ENCODE measurements at places on chromosomes 13 and 19.

GRCh38 chr13:97119943-97120342 is 102.2 kb upstream of the MBNL2 start:
- no peak for DNase-seq

DNA sequence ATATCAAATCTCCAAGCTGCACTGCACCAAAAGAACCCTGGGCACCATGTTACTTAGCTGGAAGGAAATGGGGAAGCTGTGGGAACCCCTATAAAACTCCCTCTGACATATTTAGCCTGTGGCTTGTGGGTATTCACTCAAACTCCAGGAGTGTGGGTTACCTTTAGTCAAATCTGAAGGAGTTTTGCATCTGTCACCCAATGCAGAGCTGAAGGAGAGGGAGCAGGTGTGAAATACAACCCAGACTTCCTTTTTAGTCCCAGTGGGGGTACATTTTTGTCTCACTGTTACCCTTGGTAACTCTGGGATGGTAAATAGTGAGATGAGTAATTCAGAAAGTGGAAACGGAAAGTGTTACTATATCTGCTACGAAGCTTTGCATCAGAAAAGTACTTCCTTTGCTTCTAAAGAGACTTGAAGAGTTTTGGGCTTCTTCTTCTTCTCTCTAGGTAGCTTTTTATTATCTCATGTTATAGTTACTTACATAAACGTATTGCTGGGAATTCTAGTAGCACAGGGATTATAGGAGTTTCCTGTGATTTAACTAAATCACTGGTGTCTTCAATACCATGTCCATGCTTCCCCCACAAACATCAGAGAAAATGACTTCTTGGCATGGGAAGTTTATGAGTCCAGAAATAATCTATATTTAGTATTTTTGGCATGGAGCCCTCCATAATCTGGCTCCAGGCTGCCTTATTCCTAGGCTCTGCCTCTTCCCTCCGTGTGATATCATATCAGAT is 105.9 kb downstream of the AKAP11 start:
- no peak for DNase-seq

GRCh38 chr19:33815380-33816340 is 19.0 kb downstream of the KCTD15 start:
- DNase-seq: no peak

GRCh38 chr13:50893211-50893852 is 16.3 kb upstream of the RNASEH2B start:
- DNase-seq: no peak

- peak; percentile 76 for DNase-seq
Observed at GRCh38 chr13:113923376-113924063, 50.4 kb downstream of the C13orf46 start.

DNA sequence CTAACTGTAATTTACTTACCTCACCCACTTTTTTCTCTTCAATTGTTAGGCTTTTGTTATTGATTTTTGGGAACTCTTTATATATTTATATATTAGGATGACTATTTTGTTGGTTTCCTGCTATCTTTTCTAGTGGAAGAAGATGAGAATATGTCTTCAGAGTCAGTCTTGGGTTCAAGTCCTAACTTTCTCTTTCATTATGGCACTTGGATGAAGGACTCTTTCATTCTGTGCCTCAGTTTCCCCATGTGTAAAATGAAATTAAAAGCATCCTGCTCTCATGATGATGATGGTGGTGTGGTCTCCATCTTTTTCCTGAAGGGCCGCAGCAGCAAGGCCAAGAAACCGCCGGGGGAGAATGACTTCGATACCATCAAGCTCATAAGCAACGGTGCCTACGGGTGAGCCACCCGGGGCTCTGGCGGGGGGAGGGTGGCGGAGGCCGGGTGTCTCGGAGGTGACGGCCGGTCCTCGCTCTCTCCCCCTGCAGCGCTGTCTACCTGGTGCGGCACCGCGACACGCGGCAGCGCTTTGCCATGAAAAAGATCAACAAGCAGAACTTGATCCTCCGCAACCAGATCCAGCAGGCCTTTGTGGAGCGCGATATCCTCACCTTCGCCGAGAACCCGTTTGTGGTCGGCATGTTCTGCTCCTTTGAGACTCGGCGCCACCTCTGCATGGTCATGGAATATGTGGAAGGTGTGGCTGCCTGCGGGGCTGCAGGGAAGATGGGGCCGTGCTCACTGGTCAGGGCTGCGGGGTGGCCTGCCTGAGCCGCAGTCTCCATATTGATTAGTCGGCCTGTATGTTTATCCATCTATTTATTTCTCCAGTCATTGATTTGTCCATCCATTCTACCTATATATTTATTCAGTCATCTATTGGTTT is 20.0 kb downstream of the MAST1 start:
- DNase-seq: no peak

DNA sequence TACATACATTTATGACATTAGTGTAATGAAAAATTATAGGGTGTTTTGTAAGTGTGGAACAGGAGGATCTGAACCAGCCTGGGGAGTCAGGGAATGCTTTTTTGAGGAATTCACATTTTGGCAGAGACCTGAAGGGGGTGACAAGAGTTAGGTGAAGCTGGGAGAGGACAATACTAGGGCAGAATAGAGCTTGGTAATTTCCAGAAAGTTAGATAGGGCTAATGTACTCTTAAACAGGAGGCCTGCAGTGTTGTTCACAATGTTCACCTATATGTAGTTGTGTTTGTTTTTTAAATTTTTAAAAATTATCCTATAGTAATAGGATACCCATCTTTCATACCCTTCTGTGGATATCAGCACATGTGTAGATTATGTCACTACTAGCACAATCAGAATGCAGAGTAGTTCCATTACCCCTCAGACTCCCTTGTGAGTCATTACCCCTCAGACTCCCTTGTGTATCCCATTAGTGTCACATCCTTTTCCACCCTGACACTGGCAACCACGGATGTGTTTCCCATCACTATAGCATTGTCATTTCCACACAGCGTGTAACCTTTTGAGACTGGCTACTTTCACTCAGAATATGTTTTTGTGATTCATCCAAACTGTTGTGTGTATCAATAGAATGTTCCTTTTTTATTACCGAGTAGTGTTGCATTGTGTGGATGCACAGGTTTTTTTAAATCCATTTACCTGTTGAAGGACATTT is 43.1 kb downstream of the PCCA start:
- no peak for DNase-seq

DNA sequence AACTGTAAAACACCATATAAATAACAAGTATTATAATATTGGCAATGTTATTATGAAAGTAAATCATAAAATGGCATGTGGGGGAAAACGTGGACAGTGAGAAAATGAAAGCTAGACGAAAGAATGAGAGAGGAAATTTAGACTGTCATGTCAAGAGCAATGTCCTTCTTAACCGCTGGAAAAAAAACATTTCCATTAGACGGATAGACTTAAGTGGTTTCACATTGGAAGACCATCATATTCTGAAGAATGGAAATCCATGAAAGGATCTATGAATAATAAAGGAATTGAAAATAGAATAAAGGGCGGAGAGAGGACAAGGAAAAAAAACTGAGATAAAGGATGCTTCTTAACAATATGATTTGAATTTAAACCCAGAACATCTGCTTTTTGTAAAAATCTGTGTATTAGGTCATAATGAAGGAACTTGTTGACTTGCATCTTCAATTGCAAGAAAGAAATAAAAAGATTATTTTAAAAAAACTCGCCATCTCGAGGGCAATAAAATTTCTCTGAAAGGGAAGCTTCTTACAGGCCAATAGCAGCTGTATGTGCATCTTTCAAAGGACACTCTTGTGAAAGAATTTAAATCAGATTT is 90.6 kb downstream of the SPRY2 start:
- no peak for DNase-seq

DNA sequence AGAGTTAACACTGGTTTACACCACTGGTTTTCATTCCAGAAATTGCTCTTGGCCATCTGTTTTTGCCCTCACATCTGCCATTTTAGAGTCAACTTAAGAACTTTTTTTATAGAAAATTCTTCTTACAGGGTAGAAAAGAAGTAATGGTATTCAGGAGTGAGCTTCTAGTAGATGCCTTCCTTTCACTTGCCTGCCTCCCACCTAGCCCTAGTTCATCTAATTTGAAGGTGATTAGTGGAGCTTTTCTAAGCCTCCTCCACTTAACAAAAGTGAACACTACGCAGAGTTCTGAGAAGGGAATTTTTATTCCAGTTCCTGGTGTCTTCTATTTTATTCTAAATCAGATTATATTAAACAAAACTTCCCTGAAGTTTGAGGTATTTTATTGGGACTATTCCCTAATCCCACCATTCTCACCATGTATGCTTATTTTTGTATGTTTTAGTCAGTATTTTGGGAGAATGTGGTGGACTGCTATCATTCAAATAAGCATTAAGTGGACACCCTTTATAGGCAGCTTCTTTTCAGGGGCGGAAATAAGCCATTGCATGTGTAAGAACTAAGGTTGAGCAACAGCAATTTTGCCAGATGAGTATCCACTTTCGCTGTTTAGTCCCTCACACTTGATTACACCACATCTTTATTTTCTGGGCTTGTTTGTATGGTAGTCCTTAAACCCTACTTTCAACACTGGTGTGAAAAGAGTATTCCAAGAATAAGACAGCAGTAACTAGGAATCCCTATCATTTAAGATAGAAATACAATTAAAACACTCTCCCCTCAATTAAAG is 156.9 kb downstream of the ENOX1 start:
- DNase-seq: no peak

DNA sequence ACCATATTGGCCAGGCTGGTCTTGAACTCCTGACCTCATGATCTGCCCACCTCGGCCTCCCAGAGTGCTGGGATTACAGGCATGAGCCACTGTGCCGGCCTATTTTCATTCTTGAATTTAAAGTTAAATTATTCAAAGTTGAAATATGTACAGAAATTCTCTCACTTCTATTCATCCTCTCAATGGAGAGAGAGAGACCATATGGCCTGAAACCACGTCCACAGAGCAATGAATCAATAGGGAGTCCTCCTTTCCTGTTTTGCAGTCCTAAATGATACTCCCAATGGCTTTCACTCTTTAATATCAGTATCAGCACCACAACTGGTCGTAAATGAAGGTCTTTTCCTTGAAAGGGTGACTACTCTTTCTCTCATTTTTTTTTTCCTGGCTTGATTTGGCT is 30.5 kb upstream of the KCTD4 start:
- DNase-seq: no peak

GRCh38 chr13:19632915-19633478 is 462 bp upstream of the MPHOSPH8 start:
- DNase-seq: no peak

DNA sequence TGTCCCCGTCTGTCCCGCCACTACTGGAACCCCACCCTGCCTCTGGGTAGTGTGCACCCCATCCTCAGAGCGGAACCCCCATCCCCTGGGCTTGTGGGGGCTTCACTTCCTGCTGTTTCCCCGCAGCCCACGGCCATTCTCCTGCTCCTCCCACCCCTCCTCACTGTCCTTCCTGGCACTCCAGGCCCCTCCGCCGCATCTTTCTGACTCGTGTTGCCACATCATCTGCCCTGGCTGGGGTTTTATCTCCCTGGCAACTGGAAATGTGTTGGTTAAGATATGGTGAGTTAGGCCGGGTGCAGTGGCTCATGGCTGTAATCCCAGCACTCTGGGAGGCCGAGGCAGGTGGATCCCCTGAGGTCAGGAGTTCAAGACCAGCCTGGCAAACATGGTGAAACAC is 37.3 kb downstream of the KDM4B start:
- no peak for DNase-seq

GRCh38 chr19:55698256-55698655 is 23.2 kb downstream of the EPN1 start:
- no peak for DNase-seq

GRCh38 chr13:98486412-98486811 is 90.5 kb downstream of the STK24 start:
- DNase-seq: no peak

DNA sequence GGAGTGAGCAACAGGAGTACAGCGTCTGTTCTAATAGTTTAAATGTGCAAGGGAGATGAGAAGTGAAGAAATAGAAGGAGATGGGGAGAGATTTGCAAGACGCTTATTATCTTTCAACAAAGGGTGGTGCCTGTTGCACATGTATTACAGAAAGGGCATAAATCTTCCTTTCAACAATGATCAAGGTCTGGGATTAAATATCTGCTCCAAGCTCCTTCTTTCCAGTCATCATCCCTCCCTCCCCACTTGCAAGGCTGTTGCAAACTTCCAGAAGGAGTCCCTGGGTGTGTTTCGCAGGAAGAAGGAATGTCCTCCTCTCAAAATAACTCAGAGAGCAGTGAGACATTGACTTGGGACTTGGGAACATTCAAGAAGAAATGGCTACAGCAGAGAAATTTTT is 63.5 kb upstream of the MYCBP2 start:
- no peak for DNase-seq

- no peak for DNase-seq
Observed at GRCh38 chr13:82165396-82166174, 1716.7 kb downstream of the SLITRK1 start.

- DNase-seq: no peak
Observed at GRCh38 chr19:57850553-57851017, 926 bp downstream of the ZNF587 start.

DNA sequence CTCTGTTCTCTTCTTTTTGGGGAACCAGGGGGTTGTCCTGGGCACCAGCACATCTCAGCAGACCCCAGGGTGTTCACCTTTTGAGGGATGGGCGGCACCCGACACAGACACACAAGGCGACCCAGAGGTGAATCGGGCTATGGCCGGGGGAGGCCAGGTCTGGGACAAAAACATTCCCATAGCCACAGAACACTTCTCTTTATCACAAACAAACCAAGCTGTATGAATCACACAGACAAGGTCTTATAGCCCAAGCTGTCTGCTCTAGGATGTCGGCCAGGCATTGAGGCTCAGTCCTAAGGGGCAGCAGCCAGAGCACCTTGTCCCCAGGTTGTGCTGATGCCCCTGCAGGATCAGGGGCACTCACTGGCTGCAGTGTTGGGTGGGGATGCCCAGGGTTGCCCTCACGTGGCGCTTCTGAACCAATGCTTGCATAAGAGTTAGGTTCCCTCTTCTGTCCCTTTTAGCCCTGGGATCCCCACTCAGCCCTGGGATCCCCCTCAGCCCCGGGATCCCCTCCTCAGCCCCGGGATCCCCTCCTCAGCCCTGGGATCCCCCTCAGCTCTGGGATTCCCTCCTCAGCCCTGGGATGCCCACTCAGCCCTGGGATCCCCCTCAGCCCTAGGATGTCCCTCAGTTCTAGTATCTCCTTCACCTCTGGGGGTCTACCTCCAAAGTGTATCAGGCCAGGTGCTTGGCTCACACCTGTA is 26.9 kb downstream of the MAU2 start:
- DNase-seq: no peak

GRCh38 chr13:110575322-110576069 is 14.0 kb upstream of the RAB20 start:
- no peak for DNase-seq

DNA sequence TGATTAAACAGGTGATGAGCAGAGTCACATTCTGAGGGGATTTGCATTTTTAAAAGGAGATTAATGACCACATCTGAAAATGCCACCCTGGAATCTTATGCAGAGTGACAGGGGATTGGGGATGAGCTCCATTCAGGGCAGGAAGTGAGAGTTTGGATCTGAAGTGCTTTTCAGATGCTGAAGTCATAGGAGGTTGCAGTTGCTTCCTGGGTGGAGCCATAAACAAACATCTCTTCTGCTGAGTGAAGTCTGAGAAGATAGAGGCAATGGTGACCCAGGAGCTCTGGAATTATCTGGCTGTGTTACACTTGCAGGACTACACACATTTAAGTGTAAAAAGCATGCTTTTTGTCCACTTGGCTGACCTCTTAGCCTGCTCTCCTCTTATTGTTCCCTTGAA is 51.4 kb upstream of the PSG8 start:
- DNase-seq: no peak

Measured in vagina (tissue), 2 donors.